ENCODE measurements at places on chromosomes 1 and 21. TPM values are rescaled to one million over a fixed set of nuclear protein-coding genes. Genes with fewer than 3 reads are reported as not detected.

Gene ACOT7
- total RNA-seq, result 89.8 TPM

Gene MRPL20
- total RNA-seq, result 50.4 TPM

Gene OPRD1
- total RNA-seq, result under 0.01 TPM

Gene LRRC53
- not detected for total RNA-seq

Gene F13B
- not detected for total RNA-seq

Gene SNRPE
- 27.1 TPM for total RNA-seq

Gene CHTOP
- 61.2 TPM for total RNA-seq

Gene S100A16
- total RNA-seq, result 886 TPM

Gene PLA2G2F
- total RNA-seq, result not detected

Gene SNX7
- 19.0 TPM for total RNA-seq

Gene MYOG
- not detected for total RNA-seq

Gene CRNN
- total RNA-seq, result 6.6 TPM

Gene LCE2A
- total RNA-seq, result not detected

Gene PSMB2
- total RNA-seq, result 13.6 TPM

Gene ADAM30
- not detected for total RNA-seq

Gene C1QB
- not detected for total RNA-seq

Gene PTPRC
- total RNA-seq, result not detected

Gene NPHS2
- not detected for total RNA-seq

Gene HFM1
- not detected for total RNA-seq

Gene C1orf115
- 1.3 TPM for total RNA-seq

Gene PRELP
- total RNA-seq, result not detected

Gene SPATA45
- total RNA-seq, result not detected

Gene DLGAP3
- not detected for total RNA-seq

Gene AMPD1
- not detected for total RNA-seq

Gene SMYD2
- 49.2 TPM for total RNA-seq

Gene SLC25A34
- under 0.01 TPM for total RNA-seq

Gene PDE9A
- total RNA-seq, result 1.9 TPM

Gene CXADR
- total RNA-seq, result 43.5 TPM

All from bronchial epithelial cell (primary cell).